ENCODE measurements at places on chromosomes 5 and 9.

DNA sequence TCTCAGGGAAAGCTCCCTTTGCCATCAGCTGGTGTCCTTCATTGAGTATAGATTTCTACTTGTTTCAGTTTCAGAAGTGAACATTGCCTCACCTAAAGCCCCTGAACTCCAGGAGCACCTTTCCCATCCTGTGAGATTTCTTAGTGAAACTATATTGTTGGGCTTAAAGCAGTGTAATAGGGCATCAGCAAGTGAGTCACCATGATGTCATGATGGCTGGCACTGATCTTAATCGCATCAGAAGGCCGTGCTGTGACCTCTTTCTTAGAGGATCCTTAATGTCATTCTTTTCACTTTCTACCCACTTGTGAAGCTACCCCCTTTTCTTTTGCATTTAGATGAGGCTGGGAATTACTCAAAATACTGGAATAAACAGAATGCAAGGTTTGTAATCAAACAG, 401.3 kb downstream of the MTRR start:
- DNase-seq, result no peak

GRCh38 chr5:66223637-66224036, 79.5 kb downstream of the SREK1 start:
- no peak for DNase-seq

DNA sequence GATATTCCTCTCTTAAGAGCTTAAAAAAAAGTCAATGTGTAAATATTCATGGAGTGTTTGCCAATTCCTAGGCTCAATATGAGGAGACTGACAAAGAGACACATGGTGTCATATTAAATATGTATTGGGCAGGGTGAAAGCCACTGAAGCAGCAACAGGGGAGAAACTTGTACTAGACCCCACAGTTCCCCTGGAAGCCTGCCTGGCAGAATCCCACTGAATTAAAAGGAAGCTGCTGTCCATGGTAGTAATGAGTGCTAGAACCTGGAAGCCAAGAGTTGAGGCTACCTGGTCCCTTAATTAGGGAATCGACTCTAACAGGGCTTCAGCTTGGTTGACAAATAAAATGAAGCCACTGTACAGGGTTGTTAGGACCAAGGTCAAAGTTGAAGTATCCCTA, 129.4 kb upstream of the GPR151 start:
- DNase-seq, result no peak

DNA sequence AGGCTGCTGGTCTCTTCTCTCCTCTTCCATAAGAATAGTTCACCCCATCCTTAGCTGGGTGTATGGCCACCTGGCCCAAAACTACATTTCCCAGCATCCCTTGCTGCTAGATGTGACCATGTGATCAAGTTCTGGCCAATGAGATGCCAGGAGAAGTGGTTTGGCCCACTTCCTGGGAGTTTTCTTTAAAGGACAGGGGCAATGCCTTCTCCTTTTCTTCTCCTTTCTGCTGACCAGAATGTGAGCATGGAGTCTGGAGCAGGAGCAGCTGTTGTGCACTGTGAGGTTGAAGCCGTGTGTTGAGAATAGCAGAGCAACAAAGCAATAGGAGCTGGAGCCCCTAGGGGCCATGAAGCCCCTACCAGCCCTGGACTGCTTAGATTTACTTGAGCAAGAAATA, 36.8 kb downstream of the C9orf50 start:
- peak; percentile 71 for DNase-seq

- DNase-seq, result no peak
These were observed 75.8 kb downstream of the POU5F2 start for GRCh38 chr5:93665648-93666047.

- DNase-seq, result peak; percentile 98
These were observed at the start of gene EEIG1 for GRCh38 chr9:127980706-127981558. Gene EEIG1, minus strand, starts transcription at chr9:127980989. Its CDS starts 852 bp downstream, at chr9:127980137.

DNA sequence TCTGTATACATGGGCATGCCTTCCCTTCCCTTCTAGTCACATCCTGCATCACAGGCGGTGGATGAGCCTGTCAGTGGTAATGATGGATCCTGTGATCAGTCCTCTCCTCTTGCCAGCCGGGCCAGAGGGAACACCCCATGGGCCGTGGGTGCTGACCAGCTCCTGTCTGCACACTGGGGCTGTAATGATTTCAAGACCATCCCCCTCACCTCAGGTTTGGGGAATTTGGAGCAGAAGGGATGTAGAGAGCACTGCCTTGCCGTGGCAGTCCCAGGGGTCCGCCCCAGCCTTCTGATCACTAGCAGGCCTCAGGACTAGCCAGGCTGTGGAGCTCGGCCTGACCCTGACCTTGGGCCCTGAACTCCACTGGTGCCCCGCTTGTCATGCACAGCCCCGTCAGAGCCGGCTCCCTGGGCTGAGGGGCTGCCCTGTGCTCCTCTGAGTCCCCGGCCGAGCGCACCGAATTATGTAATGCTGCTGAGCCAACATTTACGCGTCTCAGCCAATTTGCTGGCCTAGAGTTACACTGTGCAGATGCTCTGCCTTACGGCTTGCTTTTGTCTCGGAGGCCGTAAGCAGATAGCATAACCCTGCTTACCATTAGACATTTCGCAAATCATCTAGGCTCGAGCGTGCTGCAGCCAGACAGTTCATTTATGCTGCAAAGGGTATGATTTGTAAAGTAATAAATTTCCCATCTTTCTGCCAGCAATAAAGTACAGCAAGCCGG, 155.3 kb downstream of the MACROH2A1 start:
- DNase-seq, result peak; percentile 7

DNA sequence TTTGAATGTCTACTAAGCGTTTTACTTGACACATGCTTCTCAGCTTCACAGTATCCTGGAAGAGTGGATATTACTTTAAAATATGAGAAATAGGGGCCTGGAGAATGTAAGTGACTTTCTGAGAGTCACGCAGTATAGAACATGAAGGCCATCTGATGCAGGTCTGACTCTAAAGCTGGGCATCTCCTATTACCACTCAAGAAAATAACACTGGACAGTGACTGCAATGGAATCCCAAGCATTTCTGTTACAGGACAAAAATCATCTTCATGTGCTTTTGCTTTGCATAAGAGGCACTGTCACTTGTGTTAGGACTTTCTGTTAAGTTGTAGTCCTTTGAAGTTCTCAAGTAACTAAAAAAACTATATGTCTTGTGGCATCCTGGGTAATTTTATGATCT, 335.5 kb downstream of the FBXL7 start:
- no peak for DNase-seq

DNA sequence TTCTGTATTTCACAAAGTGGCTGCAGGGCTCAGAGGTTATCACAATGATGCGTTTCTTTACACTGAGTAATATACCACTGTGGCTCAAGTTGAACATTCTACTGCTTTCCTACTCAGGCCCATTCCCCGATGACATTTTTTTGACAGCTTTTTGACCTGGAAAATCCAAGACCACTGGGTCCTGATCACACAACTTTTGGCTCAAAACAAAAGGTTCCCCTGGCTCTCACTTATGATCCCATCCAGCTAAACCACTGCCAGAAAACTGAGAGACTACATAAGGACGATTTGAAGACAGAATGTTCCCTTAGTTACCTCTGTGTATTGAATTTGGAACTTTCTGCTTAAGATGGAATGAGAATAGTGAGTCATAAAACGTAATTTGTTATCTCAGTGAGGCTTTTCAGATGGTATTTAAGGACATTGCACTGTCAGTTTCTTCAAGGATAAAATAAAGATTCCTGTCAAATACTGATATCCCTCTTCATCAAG, 78.0 kb upstream of the FBXL7 start:
- no peak for DNase-seq

- DNase-seq, result no peak
These were observed 77.8 kb upstream of the RAPGEF1 start for GRCh38 chr9:131817627-131818026.

- DNase-seq, result no peak
These were observed 32.1 kb downstream of the PRKACG start for GRCh38 chr9:68981789-68982188.

- no peak for DNase-seq
These were observed 176.5 kb upstream of the MAP3K1 start for GRCh38 chr5:56638768-56639238.

DNA sequence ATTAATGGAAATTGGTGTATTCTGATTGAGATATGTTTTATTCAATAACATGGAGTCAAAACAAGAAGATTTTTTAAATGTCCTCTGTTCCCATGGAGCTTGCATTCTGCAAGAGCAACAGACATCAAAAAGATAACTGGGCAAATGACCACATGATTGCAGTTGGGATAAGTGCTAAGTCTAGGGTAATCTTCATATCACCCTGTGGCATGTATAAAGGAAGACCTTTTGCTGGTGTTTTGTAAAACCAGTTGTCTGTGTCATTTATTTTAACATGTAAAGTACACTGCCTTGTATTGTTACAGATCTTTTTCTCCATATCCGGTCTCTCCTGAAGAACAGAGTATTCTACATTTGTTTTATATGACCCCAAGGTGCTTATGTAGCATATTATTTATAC, 44.0 kb downstream of the PTCD2 start:
- DNase-seq, result no peak

GRCh38 chr5:96648023-96648422, 14.2 kb upstream of the CAST start:
- DNase-seq, result no peak

DNA sequence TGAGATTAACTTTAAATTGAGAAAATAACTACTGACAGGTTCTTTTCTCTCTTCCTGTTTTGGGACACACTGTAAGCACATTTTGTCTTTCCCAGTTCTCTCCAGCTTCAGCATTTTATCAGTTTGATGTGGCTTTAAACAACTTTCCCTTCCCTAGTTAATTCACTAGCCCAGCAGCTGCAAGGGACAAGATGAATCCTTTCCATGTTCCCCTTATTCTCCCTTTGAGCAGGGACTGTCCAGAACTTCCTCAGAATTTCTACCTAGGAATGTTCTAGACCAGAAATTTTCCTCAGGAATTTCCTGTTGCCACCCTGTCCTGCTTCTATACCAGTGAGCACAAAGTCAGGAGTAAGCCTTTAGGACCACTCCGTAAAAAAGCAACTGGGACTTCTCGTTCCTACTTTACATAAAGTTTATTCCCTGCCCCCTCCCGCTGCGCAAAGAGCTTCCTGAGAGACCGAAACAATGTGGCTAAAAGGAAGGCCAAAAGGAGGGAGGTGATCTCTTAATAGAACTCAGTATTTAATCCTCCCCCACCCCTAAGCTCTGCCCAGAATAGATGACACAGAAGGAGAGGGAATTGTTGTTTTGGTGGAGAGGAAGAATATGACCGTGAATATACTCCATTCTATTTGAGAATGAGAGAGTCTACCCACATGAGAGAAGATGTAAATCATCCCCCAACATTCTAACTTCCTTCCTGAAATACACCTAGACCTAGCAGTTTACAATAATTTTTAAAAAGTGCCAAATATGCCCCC, 61.9 kb downstream of the GLIS3 start:
- no peak for DNase-seq

GRCh38 chr5:178536541-178537466, 53.4 kb downstream of the COL23A1 start:
- no peak for DNase-seq

DNA sequence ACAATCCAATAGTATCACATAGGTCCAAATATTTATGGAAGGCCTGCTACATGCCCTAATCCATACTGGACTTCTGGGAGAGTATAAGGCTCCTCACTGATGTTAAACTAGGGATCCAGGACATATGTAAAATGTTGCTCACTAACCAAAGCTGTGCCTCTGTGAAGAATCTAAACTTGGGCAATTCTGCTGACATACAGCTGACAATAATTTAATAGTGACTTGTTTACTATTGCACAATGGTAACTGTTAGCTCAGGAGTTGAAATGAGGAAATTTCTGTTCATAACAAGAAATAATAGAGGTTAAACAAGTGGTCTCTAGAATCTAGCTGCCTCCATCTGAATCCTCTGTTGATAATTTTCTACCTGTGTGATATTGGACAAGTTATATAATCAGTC, 14.9 kb upstream of the CTXN3 start:
- no peak for DNase-seq

- DNase-seq, result no peak
These were observed 21.3 kb upstream of the SLC12A2 start for GRCh38 chr5:128062172-128062746.

DNA sequence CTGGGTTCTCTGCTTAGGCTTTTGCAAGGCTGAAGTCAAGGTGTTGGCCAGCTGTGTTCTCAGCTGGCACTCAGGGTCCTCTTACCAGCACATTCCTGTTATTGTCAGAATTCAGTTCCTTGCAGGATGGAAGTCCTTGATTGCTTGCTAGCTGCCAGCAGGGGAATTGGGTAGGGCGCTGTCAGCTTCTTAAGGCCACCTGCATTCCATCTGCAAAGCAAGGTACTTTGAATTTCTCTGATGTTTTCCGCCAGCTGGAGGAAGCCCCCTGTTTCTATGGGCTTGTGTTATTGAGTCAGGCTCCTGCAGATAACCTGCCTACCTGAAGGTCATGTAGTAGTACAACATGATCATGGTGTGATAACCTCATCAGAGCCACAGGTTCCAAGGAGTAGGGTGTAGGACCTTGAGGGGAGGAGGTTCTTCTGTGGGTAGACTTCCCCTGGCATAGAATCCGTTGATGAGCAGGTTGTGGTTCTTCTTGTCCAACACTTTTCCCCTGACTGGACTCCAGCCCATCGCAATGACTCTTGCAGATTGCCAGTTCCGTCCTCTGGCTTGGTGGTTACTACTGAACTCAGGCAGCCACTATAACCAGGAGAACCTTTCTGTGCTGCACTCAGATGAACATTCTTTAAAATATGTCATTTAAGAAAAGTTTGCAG, 6.8 kb downstream of the TENT4A start:
- DNase-seq, result peak; percentile 20

GRCh38 chr5:32753051-32753450, 41.9 kb downstream of the NPR3 start:
- DNase-seq, result no peak

DNA sequence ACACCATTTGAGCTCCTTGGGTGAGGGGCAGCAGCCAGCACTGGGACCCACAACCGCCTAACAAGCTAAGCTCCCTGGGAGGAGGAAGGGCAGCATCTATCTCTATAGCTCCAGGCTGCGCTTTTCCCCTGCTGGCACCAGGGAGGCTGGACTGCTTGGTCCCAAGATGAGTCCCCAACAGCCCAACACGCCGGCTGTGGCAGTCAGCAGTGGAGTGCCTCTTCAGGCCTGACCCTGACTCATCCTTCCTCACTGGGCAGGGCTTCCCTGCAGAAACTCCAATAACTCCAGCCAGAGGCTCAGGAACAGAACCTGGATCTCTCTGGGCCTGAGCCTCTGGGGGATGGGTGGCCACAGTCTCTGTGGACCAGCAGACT, 113.7 kb upstream of the ADAMTS16 start:
- DNase-seq, result no peak

- no peak for DNase-seq
These were observed 69.1 kb upstream of the PTCH1 start for GRCh38 chr9:95585824-95586223.

DNA sequence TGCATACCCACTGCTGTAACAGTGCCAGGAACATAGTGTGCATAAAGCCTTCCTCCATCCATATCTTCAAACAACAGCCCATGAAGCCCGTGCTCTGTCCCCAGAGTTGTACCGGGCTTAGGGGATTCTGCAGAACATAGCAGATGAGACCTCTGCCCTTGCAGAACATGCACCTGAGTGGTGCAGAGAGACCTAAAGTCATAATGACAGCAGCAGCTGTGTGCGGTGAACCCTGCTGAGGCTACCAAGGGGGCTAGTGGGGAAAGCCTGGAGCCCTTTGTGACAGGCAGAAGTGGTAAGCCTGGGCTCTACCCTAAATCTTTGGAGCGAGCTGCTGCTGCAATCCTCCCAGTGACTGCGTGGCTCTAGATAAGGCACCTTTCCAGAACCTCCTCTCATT, 32.2 kb upstream of the BRD3 start:
- DNase-seq, result no peak
